ENCODE measurements at places on chromosomes 6 and 20. TPM values are rescaled to one million over a fixed set of nuclear protein-coding genes. Genes with fewer than 3 reads are reported as not detected.

The ZNF451 gene
- total RNA-seq = 68.6 TPM

The PAK5 gene
- 1.9 TPM for total RNA-seq

The AVP gene
- total RNA-seq = 3.1 TPM

The CCN6 gene
- 0.62 TPM for total RNA-seq

The TSPO2 gene
- total RNA-seq = not detected

The PI3 gene
- total RNA-seq = 1.5 TPM

The ELOVL5 gene
- total RNA-seq = 353 TPM

The GPLD1 gene
- 13.0 TPM for total RNA-seq

The TP53INP2 gene
- 39.4 TPM for total RNA-seq

The HLA-DRB1 gene
- total RNA-seq = 14.7 TPM

The MC3R gene
- total RNA-seq = not detected

The PRSS35 gene
- total RNA-seq = not detected

The LY6G6C gene
- total RNA-seq = not detected

The PPP1R3G gene
- 1.5 TPM for total RNA-seq

The CDH4 gene
- 2.2 TPM for total RNA-seq

The RAET1G gene
- total RNA-seq = 4.4 TPM

The FOXC1 gene
- total RNA-seq = 11.2 TPM

The HDGFL1 gene
- 14.6 TPM for total RNA-seq

The SMAP1 gene
- 30.3 TPM for total RNA-seq

The PHF3 gene
- 47.6 TPM for total RNA-seq

The DCDC2 gene
- total RNA-seq = 2.5 TPM

The IL17A gene
- total RNA-seq = not detected

The MUC22 gene
- not detected for total RNA-seq

The RSPO4 gene
- 1.8 TPM for total RNA-seq

The CST4 gene
- 7.9 TPM for total RNA-seq

The PBOV1 gene
- total RNA-seq = not detected

The FHL5 gene
- 23.3 TPM for total RNA-seq

The HCRTR2 gene
- not detected for total RNA-seq

All from prostate gland (tissue), 2 donors.